RPMI7951 (cell line): ENCODE measurements at places on chromosomes 1 and 21. TPM values are rescaled to one million over a fixed set of nuclear protein-coding genes. Genes with fewer than 3 reads are reported as not detected.

LRRIQ3 gene
- total RNA-seq, result 2.0 and 2.1 TPM in 2 replicates

KRTAP21-2 gene
- total RNA-seq, result not detected in 2 replicates

CHI3L2 gene
- total RNA-seq, result 2.6 and 5.5 TPM in 2 replicates

CFAP126 gene
- not detected in 2 replicates for total RNA-seq

FAM72C gene
- total RNA-seq, result 0.29 and 0.84 TPM in 2 replicates

PDZK1IP1 gene
- total RNA-seq, result not detected in 2 replicates

RGS4 gene
- total RNA-seq, result 18.3 and 24.1 TPM in 2 replicates

SLC2A5 gene
- total RNA-seq, result 4.3 and 6.9 TPM in 2 replicates

DNA sequence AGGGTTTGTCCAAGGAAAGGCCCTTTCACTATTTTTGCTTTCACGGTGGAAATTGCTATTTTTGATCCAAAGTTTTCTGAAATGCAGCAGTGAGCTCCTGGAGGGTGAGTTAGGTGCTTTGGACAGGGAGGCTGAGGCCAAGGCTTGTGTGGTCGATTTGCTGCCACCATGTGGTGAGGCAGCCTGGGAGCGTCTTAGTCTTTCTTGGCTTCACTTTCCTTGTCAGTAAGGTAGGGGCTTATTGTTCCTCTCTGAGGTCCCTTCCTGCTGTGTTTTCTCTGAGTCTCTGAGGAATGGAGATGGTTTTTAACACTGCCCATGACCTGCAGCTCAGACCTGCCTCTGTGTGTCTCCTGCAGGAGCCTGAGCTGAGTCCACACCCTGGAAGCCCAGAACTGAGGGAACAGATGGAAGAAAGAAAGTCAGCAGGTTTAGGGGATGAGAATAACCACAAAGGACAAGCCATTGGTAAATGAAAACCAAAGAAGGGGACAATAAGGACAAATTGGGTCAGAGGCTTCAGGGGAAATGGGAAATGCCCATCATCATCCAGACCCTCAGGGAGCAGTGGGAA lies 20.1 kb upstream of the S100A10 start:
- DNase-seq, result peak; percentile 50

DNA sequence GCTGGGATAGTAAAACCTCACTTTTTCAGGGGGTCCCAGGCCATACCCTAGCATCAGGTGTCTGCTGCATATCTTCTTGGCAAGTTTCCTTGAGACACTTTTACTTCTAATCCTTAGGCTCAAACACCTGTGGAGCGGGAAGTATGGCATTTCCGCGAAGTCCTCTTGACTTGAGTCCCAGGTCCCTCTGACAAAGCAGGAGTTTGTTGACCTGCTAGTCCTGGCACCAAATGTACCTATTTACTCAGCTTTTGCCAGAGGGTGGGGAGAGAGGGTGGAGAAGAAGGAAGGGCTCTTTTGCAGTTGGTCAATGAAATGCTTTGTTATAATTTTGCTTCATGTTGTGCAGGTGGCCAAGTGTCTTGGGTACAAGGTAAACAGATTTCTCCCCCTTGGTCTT lies 59.7 kb downstream of the CLIC6 start:
- no peak for DNase-seq

GRCh38 chr1:23527366-23527765 lies 3.7 kb downstream of the E2F2 start:
- no peak for DNase-seq

GRCh38 chr1:79006564-79006963 lies at the start of gene ADGRL4:
Gene ADGRL4 (minus strand): TSS chr1:79006730. CDS start chr1:79006654, 76 bp downstream.
- peak; percentile 83 for DNase-seq

GRCh38 chr1:156839426-156840109 lies 19.3 kb downstream of the INSRR start:
- DNase-seq, result no peak

DNA sequence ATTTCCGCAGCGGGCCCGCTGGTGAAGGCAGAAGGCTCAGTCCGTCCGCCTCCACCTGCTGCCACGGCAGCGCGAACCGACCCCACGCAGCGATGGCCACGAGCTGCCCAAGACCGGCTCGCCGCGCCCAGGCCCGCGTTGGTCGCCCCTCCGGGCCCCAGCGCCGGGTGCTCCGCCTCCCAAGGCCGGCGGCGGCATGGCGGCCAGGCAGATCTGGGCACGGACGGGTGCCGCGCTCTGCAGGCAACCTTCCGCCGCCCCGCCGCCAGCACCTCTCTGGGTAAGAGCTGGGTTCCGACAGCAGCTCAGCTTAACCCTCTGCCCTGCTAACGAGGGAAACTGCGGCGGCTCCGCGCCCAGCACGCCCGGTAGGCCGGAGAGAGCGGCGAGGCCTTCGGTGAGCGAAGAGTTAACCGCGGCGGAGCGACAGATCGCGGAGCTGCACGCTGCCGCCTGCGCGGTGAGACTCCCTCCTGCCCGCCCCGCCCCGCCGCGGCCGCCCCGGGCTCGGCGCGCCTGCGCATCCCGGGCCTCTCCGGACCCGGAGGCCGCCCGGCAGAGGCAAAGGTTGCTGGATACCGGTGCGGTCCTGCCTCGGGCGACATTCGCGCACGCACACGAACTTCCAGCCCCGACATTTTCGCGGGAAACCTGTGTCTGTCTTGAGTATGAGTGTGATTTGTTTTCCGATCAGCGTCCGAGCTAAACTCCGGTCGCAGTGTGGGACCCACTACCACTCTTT lies at the start of gene C1orf53:
TSS of gene C1orf53 (plus strand) at position 177 of the 742 bp plus-strand sequence. CDS start at position 197, 20 bp downstream.
- peak; percentile 84 for DNase-seq

DNA sequence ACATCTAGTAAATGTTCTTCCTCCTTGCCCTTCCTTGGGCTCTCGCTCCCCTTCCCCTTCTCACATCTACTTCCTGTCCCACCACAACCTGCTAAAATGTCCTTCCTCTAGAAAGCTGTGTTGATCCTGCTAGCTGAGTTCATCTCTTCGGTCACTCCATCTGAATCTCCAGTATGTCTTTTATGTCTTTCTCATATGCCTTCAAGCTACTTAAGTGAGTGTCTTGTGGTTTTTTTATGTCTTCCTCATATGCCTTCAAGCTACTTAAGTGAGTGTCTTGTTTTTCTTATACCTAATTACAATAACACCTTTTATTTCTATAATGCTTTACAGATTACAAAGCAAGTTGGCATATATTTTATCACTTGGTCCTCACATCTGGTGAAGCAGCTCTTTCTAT lies 33.9 kb downstream of the CSF1 start:
- DNase-seq, result no peak

DNA sequence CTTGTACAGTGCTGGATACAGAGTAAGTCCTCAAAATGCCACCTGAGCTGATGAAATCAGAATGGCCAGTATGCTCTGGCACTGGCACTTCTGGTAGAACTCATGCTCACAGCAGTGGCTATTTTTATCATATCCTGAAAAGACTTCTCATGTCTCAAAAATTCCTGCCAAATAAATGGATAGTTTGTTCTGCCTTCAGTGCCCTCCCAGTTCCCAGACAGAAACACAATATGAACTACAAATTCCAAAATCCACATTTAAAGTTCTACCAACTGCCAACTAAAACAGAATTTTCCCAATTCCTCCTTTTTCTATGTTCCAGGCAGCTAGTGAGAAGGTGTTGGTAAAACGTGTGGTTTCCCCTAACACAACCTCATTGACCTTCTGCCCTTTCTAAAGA lies 51.4 kb upstream of the RGS1 start:
- peak; percentile 62 for DNase-seq

GRCh38 chr1:101854271-101854670 lies 142.5 kb downstream of the OLFM3 start:
- DNase-seq, result no peak

GRCh38 chr1:160137216-160137862 lies 14.1 kb upstream of the ATP1A4 start:
- no peak for DNase-seq

- no peak for DNase-seq
Measured at GRCh38 chr1:201724039-201724765, 104.8 kb upstream of the IPO9 start.

DNA sequence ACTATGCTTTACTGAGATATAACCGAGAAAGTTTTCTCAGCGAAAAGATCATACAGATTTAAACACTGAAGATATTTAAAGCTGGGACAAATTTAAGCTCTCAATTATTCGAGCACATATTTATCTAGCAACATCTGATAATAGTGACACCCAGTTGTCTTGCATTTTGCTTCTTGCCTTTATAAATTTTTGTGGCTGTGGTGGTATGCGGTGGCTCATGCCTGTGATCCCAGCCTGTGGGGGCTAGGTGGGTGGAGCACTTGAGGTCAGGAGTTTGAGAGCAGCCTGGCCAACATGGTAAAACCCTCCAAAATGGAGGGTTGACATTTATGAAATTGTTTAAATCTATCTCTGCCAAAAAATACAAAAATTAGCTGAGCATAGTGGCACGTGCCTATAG lies 312.2 kb downstream of the SPATA17 start:
- DNase-seq, result no peak

DNA sequence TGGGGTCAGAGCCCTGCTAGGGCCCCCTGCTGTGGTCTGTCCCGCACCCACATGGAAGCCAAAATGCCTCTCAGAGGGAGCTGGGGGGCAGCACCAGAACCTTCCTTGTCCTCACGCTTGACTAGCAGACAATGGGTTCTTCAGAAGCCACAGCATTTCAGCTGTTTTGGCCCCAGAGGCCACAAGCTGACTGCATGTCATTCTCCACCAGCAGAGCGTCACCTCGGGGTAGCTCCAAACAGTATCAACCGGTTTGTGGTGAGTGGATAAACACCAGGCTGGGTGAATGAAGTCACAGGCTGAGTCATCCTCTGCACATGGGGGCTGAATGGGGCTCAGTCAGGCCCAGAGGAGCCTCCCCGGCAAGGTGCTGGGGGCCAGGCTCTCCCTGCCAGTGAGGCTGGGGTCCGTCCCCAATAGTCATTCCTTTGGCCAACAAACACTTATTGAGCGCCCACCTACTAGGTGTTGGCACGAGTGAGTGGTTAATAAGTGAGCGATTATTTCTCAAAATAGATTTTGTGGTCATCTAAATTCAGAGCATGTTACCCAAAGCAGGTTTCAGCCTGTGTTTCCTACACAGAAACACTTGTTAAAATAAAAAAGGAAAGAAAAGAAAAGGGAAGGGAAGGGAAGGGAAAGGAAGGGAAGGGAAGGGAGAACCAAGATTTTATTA lies 9.1 kb downstream of the OLIG1 start:
- peak; percentile 90 for DNase-seq

- DNase-seq, result peak; percentile 34
Measured at GRCh38 chr1:44318097-44319088, 36.7 kb downstream of the ERI3 start.

GRCh38 chr1:196477262-196477661 lies 131.0 kb downstream of the KCNT2 start:
- DNase-seq, result no peak

DNA sequence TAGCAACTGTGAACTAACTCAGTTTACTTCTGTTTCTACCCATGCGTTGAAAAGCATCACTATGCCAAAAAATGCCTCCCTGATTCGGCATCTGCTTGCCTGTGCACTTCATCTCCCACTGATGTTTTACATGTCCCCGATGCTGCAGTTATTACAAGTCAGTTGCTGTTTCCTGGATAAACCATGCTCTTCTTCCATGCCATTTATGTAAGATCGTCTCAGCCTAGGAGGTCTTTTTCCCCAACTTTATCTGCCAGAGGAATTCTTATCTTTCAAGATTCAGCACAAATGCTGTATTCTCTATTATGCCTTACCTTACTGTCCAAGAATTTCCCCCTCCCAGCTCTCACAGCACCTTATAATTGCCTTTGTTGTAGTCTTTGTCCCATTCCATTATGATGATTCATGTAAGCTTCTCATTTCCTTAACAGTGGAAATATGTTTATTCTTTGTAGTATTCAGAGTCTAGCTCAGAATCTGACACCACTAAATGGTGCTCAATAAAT lies 30.0 kb downstream of the PRKACB start:
- DNase-seq, result peak; percentile 69

DNA sequence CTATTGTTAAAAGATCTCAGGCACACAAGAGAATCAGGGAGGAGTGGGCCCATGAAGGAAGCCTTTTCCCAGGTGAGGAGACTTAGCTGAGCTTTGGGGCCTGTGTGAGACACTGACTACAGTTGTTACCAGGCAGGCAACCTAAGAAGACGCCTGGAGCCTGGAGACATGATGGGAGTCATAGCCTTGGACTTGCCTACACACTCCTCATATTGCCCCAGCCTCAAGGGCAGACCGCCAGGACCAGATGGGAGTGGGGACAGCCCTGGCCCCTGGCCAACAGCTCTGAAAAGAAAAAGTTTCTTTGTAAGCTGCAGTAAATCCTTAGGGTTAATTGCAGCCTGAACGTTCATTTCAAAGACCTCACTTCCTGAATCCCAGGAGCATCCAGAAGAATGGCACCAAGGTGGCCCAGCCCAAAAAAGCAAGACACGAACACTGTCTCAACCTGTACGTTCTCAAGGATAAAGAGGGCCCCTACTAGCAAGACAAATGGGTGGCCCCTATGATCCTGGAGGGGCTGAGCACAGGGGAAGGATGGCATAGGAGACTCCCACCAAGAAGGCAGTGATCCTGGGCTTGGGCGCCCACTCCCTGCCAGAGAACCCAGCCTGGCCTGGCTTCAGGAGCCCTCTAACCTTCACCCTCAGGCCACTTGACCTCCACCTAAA lies 33.2 kb upstream of the BTG2 start:
- no peak for DNase-seq

DNA sequence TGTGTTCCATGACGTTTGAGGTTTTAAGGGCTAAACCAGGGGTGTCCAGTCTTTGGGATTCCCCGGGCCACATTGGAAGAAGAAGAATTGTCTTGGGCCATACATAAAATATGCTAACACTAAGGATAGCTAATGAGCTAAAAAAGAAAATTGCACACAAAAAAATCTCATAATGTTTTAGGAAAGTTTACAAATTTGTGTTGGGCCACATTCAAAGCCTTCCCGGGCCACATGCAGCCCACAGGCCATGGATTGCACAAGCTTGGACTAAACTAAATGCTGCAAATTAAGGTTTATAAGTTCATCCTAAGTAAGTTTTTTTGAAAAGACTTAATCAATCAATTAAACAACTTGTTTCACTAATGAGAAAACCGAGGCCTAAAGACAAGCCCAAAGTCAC lies 21.9 kb downstream of the NIBAN1 start:
- no peak for DNase-seq

DNA sequence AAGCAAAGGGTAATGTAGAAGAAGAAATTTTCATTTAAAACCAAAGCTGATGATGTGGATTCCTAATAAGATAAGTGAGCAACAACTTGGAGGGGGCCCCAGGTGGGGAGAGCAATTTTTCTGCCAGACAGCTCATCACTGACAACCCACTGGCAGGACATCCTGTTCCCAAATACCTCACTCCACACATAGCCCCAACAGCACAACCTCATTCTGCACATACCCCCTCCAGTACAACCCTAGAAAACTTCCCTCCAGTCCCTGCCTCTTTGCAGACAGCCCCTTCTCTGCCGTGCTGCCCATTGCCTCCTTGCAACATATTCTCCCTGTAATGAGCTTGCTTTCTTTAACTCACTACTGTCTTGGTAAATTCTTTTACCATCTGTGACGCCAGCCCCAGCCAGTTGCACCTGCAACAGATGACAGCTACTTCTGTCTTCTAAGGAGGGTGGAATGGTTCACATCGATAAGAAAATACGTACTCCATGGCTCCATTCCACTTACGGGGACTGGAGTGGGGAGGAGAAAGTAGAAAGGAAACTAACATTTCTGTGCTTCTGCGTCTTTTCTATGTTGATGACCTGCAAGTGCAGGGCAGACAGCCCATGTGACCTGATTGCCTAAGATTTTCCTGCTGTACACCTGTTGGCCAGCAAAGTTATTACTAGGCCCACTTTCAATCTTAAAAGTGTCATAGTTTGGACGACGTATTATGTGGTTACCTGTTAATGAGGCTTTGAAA lies 14.7 kb downstream of the RHEX start:
- DNase-seq, result no peak
